ENCODE measurements at places on chromosomes 7 and 10.

GRCh38 chr7:141876371-141876770, 35.1 kb upstream of the PRSS37 start:
- no peak for DNase-seq

GRCh38 chr7:43869867-43870240, 537 bp upstream of the MRPS24 start:
- DNase-seq: no peak

DNA sequence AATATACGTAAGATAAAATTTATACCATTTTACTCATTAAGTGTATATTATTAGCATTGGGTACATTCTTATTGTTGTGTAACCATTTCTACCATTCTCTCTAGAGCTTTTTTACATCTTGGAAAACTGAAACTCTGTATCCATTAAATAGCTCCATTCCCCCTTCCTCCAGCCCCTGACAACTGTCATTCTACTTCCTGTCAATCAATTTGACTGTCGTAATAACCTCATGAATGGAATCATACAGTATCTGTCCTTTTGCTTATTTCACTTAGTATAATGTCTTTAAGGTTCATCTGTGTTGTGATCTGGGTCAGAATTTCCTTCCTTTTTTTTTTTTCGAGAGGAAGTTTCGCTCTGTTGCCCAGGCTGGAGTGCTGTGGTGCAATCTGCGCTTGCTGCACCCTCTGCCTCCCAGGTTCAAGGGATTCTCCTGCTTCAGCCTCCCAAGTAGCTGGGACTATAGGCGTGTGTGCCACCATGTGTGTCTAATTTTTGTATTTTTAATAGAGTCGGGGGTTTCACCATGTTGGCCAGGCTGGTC, 15.6 kb downstream of the ZRANB1 start:
- DNase-seq: no peak

- no peak for DNase-seq
These were observed 94.8 kb downstream of the SORCS3 start for GRCh38 chr10:104735757-104736391.

DNA sequence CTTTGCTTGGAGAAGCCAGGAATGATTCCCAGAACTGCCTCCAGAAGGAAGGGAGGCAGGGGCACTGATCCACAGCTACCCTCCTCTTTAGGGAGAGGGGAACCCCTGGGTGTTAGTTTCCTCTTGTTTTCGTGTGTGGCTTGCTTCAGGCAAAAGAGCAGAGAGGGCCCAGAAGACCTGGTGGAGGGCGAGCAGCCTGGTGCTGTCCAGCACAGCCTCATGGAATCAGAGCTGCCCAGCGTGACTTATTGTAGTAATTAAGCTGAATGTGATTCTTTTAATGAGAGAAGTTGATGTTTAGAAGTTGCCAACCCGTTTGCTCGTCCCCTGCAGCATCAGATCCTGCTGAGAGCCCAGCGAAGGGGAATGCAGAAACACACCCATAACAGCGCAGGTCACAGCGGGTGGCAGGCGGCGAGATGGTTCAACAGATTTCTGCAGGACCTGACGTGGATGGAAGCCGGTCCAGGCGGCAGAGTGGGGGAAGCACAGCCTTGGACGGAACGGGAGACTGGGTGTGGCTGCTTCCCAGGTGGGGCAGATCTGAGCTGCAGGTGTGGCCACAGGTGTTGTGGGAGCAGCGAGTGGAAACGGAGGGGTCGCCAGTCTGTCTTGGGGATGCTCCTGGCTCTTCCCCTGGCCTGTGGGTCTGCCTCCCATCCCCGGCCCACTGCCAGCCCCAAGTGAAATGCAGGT, 53.7 kb upstream of the SHH start:
- no peak for DNase-seq

DNA sequence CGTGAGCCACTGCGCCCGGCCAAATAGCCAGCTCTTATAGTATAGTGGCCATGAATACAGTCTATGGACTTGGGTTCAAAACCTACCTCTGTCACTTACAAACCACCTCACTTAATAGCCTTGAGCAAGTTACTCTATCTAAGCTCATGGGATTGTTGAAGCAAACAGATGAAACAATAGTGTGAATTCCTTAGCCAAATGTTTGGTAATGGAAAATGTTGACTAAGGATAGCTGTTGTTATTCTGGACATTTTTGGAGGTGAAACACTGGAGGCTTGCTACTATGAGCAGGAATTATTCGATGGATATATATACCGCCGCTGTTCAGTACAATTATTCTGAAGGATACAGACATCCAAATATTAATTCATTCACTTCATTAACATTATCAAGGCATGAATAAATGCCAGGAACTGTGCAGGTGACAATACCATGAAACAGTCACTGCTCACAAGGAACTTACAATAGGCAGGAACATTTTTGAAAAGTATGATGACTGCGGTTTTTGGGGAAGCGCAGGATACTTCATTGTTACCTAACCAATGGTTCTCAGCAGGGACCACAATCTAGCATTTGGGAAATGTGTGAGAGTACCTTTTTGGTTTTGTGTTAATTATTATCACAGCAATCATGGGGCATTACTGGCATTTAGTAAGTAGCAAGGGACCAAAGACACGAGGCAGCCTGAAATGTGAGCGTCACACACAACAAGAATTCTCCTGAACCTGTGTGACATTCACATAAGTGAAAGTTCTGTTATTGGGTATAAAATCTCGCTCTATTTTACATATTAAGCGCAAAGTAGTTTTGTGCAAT, 55.7 kb downstream of the CUBN start:
- no peak for DNase-seq

GRCh38 chr7:151511946-151512345, 7.7 kb downstream of the RHEB start:
- no peak for DNase-seq

GRCh38 chr10:649798-650440, 39.5 kb downstream of the DIP2C start:
- no peak for DNase-seq

DNA sequence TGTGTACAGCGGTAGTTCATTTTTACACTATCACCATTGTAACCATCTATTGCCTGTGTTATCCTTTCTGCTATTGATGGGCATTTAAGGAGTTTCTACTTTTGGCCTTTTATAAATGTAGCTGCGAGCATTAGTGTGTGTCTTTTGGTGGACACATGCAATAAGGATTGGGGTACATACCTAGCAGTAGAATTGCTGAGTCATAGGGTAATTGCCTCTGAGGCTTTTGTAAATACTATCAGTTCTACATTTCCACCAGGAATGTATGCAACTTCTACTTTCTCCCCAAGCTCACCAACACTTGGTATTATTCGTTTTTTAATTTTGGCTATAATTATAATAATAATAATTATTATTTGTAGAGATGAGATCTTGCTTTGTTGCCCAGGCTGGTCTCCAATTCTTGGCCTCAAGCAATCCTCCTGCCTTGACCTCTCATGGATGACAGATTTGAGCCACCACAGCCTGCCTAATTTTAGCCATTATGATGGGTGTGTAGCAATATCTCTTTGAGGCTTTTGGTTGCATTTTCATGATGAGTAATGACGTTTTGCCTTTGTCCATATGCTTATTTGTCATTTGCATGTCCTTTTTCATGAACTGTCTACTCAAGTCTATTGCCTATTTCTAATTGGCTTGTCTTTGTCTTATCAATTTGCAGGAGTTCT, 277.0 kb downstream of the ACTR3B start:
- DNase-seq: no peak

All from stimulated activated CD8-positive, alpha-beta memory T cell treated with anti-CD3 and anti-CD28 coated beads, Interleukin-4, amount 100 ng/mL, for 4 hours (primary cell).